ENCODE measurements at places on chromosomes 5 and 9.

GRCh38 chr9:99713838-99714306 is 107.8 kb upstream of the NR4A3 start:
- no peak for DNase-seq

DNA sequence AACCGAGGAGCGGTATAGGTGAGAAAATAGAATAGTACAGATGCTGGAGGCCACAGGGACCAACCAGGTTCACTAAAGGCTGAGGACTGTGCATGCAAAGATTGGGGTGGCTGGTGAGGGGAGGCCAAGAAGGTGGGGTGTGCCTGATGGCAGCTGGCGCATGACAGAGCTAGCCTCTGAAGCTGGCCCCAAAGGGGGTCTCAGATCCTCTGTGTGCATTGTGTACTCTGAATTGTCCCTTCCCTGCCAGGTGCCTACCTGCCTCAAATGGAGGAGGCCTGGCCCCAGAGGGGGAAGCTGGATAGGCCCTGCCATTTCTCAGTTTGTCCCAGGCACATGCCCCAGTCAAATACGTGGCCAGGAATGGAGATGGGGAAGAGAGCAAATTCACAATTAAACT is 63.1 kb downstream of the CRB2 start:
- DNase-seq = no peak

GRCh38 chr5:32520972-32521371 is 64.4 kb upstream of the SUB1 start:
- DNase-seq = no peak

- DNase-seq = no peak
Observed at GRCh38 chr9:26893030-26893676, 551 bp upstream of the CAAP1 start.

DNA sequence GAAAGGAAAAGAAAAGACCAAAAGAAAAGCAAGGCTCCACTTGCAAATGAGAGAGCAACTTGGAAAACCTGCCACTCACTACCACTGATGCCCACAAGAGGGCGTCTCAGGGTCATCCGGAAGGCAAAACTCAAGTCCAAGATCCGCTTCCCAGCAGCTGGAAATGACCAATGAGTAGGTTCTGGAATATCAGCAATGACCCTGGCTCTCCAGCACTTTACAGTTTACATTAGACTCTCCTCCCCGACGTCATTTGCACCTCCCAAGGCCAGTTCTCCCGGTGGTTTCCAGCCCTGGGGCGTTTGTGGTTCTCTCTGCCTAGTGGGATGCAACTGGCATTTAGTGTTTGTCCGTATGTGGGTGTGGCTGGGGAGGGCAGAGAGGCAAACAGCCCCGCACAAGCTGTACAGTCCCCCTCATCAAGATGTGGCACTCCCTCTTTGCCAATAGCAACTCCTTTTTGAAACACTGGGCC is 193.8 kb upstream of the ZNF618 start:
- DNase-seq = no peak

- no peak for DNase-seq
Observed at GRCh38 chr5:82526540-82526939, 248.4 kb upstream of the RPS23 start.

GRCh38 chr5:146877783-146878475 is 628 bp downstream of the PPP2R2B start:
- peak; percentile 11 for DNase-seq

GRCh38 chr5:168368854-168369253 is 77.4 kb downstream of the WWC1 start:
- no peak for DNase-seq

GRCh38 chr5:90941002-90941720 is 382.6 kb downstream of the ADGRV1 start:
- DNase-seq = no peak

GRCh38 chr5:133926489-133927299 is 41.7 kb downstream of the C5orf15 start:
- no peak for DNase-seq

GRCh38 chr5:178389026-178389729 is 156.6 kb upstream of the PHYKPL start:
- no peak for DNase-seq

GRCh38 chr5:137613554-137614265 is 114.6 kb upstream of the SPOCK1 start:
- DNase-seq = no peak

DNA sequence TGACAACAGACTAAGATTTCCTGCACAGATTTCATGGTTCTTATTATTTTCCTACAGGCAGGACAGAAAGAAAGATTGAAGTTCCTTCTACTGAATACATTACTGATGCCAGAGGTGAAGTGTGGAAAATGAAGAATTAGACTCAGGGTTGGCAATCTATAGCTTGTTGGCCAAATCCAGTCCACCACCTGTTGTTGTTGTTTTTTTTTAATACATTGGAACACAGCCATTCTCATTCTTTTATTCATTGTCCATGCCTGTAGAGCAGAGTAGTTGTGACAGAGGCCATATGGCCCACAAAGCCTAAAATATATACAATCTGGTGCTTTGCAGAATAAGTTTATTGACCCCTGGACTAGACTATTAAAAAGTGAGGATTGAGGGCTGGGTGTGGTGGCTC is 5.8 kb upstream of the PLPPR1 start:
- no peak for DNase-seq

GRCh38 chr9:135905380-135906258 is 1.7 kb downstream of the CAMSAP1 start:
- DNase-seq = no peak

- DNase-seq = no peak
Observed at GRCh38 chr5:124698770-124699169, 47.7 kb downstream of the ZNF608 start.

GRCh38 chr9:77561331-77562018 is 86.6 kb downstream of the GNA14 start:
- DNase-seq = no peak

- no peak for DNase-seq
Observed at GRCh38 chr9:75891771-75892215, 1.3 kb downstream of the PCSK5 start.

- DNase-seq = no peak
Observed at GRCh38 chr5:11518676-11519075, 385.6 kb downstream of the CTNND2 start.

GRCh38 chr5:132392978-132393825 is 23.7 kb downstream of the SLC22A5 start:
- DNase-seq = no peak

DNA sequence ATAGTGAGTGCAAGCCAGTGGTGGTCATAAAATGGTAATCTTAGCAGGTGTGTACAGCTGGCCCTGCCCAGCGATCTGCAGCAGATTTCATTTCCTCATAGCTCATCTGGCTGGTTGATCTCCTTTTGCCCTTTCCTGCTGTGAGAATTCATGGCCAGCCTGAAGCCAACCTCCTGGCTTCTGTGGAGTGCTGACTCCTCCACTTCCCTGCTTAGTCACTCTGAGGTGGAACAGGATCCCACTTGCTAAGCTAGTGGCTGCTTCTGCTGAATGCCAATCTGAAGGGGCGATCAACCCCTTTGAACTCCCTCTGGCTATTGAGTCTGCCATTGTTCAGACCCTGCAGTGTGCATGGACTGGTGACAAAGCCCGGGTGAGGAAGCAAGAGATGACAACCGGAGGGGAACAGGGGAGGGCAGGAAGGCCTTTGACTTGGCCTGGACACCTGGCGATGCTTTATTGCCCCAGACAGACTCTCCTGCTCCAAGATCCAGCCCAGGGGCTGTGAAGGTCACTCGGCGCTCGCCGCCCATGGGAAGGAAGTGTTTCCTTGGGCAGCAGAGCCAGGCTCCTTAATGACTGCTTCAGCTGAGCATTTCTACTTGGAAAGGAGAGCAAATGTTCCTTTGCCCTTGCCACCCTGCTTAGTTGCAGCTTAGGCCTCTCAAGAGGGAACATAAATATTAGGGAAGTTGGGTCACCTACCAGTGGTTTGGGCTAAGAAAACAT is 341.1 kb downstream of the ZSWIM6 start:
- DNase-seq = no peak

DNA sequence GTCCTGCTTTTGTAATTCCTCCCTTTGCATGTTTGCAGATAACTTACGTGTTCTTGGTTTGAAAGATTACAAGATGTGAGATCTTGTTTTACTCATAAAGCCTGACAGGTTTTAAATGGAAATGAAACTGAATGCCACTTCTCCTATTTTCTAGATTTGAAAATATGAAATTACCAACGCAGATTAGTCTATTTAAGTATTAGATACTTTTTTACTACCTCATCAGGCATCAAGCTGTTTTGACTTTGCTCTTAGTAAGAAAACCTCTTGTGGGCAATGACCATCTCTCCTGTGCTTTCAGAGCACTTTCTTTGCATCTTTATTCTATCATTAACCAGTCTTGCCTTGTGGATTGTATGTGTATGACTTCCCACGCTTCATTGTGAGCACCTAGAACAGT is 3.5 kb downstream of the DMXL1 start:
- no peak for DNase-seq

- no peak for DNase-seq
Observed at GRCh38 chr9:89841456-89841855, 236.6 kb downstream of the GADD45G start.

GRCh38 chr9:125785248-125785751 is 38.1 kb downstream of the PBX3 start:
- DNase-seq = peak; percentile 8

- DNase-seq = no peak
Observed at GRCh38 chr9:108083160-108083750, 593.7 kb upstream of the KLF4 start.

GRCh38 chr5:181224390-181225229 is 1.5 kb downstream of the TRIM41 start:
- no peak for DNase-seq

- no peak for DNase-seq
Observed at GRCh38 chr5:132265336-132266030, 8.0 kb downstream of the PDLIM4 start.

- DNase-seq = no peak
Observed at GRCh38 chr5:149853701-149854100, 90.9 kb downstream of the PDE6A start.

DNA sequence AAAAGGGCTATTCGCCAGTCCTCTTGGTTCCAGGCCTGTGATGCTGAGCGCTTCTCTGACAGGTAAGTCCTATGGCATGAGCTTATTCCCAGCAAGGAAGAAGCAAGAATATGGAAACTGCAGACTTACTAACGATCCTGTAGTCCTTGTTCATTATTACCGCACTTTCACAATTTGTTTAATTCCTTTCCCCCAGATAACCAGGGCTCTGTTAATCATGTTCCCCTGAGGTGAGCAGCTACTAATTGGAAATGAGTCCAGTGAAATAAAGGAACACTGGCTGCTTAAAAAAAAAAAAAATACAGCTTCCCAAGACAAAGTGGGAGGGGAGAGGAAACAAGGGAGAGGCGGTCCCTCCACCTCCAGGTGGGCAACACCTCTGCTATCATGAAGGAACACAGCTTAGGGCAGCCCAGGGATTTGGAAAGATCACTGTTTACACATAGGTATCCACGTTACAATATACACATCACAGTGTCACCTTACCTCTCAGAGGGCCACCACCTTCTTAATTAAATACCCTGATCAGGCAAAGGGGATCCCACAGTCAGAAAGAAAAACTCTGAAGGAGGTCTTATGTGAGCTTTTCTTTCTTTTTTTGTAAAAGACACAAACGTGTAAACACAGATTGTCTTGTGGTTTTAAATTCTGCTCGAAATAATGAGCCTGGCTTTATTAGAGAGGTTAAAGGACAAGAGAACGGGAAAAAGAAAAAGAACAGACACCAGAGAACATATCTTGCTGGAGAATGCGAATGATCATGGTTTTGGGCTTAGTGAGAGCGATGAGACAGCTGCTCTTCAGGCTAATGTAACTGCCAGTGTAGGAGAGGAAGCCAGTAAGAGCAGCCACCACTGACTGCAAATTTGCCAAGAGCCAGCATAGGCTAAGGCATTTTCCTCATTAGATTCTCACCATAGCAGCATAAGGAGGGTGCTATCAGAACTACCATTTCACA is 258.6 kb downstream of the CRB2 start:
- DNase-seq = no peak

DNA sequence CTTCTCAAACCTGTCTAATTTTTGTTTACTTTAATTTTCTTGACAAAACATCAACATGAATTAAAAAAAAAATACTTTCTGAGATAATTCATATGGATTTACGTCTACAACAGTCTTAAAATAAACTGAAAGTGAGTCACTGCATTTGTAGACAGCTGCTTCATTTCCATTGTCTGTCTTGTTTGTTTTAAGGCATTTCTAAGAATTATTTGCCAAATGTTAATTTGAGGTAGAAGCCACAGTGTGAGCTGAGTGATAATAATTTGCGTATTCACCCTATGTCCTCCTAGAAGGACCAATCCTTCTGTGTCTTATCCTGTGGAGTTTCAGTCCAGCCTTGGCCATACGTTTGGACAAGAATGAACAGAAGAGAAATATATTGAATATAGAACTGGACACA is 174.5 kb downstream of the CFAP90 start:
- DNase-seq = no peak

DNA sequence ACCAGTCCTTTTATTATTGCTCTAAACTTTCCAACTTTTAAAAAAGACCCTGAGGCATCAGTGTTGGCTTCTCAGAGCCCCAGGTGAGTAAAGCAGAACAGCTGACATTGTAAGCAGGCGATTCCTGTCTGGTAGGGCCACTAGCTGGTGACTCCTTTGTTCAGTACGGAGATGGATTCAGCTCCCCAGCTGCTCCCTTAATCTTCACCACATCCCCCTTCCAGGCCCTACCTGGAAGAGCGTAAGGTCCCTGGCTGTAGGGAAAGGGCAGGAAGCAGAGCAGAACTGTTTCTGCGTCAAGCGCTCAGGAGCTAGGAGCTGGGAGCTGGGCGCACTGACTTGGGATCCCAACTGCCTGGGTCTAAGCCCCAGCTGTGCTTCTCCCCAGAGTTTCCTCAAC is 203.7 kb upstream of the TAS2R1 start:
- no peak for DNase-seq

- no peak for DNase-seq
Observed at GRCh38 chr5:107666051-107666655, 4.6 kb downstream of the EFNA5 start.

GRCh38 chr9:38437193-38437823 is 13.1 kb upstream of the IGFBPL1 start:
- no peak for DNase-seq
